ENCODE measurements at places on chromosomes 7 and 10. TPM values are rescaled to one million over a fixed set of nuclear protein-coding genes. Genes with fewer than 3 reads are reported as not detected.

The A1CF gene
- total RNA-seq: not detected

The NUTM2E gene
- 0.13 TPM for total RNA-seq

The TSPAN13 gene
- 32.6 TPM for total RNA-seq

The NEUROG3 gene
- not detected for total RNA-seq

DNA sequence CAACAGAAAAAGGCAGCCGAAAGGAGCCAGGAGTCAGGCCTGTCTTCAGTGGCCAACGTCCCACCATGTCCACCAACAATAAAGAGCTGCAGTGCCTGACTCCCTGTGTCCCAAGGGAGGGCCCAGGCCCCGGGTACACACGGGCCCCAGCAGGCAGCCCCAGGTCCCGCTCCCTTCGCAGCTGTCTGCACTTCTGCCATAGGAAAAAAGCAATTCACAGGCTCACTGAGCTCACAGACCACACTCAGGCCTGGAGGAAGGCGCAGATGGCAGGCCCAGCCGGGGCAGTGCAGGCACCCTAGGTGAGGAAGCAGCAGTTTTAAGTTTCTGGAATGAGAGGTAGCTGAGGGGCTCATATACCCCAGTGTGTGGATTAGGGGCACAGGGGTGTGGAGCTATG is 100.5 kb downstream of the PRKAG2 start:
- DNase-seq: no peak

- no peak for DNase-seq
Measured at GRCh38 chr10:120818301-120818700, 32.9 kb upstream of the WDR11 start.

GRCh38 chr10:123475466-123475865 is 190.7 kb upstream of the GPR26 start:
- DNase-seq: peak; percentile 0

All from bronchial epithelial cell (primary cell).